ENCODE measurements at places on chromosomes 1 and 21.

- no peaks in the 10 kb centered on the region for H3K36me3 ChIP-seq
- no peak overlapping the region for H3K27ac ChIP-seq
- DNase-seq = no peak
- peaks cover 3% of the 10 kb centered on the region for H3K4me1 ChIP-seq
These were observed 41.7 kb downstream of the SLC30A1 start for GRCh38 chr1:211537253-211537652.

- H3K4me1 ChIP-seq = peaks cover 48% of the 10 kb centered on the region
These were observed 1.4 kb downstream of the CHD1L start for GRCh38 chr1:147243841-147244240.

GRCh38 chr21:42587036-42587435 is 66.4 kb upstream of the PDE9A start:
- H3K36me3 ChIP-seq = no peaks in the 10 kb centered on the region
- no peak overlapping the region for H3K27ac ChIP-seq
- no peak overlapping the region for H3K4me3 ChIP-seq
- H3K27me3 ChIP-seq = no peaks in the 10 kb centered on the region
- H3K4me1 ChIP-seq = peaks cover 15% of the 10 kb centered on the region

- H3K27ac ChIP-seq = no peak overlapping the region
- DNase-seq = no peak
- H3K4me3 ChIP-seq = no peak overlapping the region
- no peaks in the 10 kb centered on the region for H3K4me1 ChIP-seq
- no peaks in the 10 kb centered on the region for H3K36me3 ChIP-seq
These were observed 23.9 kb upstream of the PBX1 start for GRCh38 chr1:164534863-164535610.

DNA sequence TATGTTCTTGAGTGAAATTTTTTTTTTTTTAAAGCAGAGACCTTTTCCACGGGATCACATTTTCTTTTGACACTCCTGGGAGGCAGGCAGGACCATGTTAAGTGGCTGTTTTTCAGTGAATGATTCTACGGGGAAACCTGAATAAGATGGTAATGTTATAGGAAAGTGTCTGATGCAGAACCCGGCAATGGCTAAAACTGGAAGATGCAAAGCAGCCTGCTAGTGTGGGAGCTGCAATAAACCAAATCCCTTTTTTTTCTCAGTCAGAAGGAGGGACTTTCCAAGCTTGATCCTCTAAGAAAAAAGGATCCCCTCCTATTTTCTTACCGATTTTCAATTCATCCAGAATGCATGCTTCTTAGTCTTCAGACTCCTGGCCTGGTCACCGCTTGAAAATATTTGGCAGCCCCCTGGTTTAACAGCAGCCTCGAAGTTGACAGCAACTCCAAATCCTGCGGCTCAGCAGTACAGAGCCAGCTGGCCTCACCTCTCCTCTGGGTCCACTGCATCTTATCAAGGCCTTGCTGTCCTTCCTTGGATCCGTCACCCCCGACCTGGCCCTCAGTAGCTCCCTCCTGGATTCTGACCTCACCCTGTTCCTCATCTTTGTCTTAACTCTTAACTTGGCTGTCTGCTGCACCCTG is 5.6 kb downstream of the MX2 start:
- peaks cover 92% of the 10 kb centered on the region for H3K4me1 ChIP-seq
- H3K4me3 ChIP-seq = no peak overlapping the region
- H3K36me3 ChIP-seq = peaks cover 62% of the 10 kb centered on the region
- peak overlapping the region; percentile 91 for H3K27ac ChIP-seq
- no peak for DNase-seq

GRCh38 chr1:67816095-67816475 is 17.2 kb downstream of the GNG12 start:
- H3K36me3 ChIP-seq = no peaks in the 10 kb centered on the region
- H3K27me3 ChIP-seq = peaks cover 5% of the 10 kb centered on the region
- H3K4me3 ChIP-seq = no peak overlapping the region
- no peak for DNase-seq
- H3K27ac ChIP-seq = no peak overlapping the region

GRCh38 chr1:6747674-6748073 is 37.6 kb upstream of the CAMTA1 start:
- no peak overlapping the region for H3K27ac ChIP-seq
- no peak overlapping the region for H3K4me3 ChIP-seq
- peaks cover 22% of the 10 kb centered on the region for H3K27me3 ChIP-seq

Measured in activated CD4-positive, alpha-beta T cell treated with anti-CD3 and anti-CD28 coated beads, Interleukin-2, amount 10 ng/mL, durations not matched to agents 7 days and 5 days (primary cell).